ENCODE measurements at places on chromosomes 2 and 18.

- H3K4me1 ChIP-seq, result no peaks in the 10 kb centered on the region
- DNase-seq, result no peak
- no peak overlapping the region for H3K4me3 ChIP-seq
- peaks cover 8% of the 10 kb centered on the region for H3K27me3 ChIP-seq
- H3K36me3 ChIP-seq, result peaks cover 1% of the 10 kb centered on the region
These were observed 105.6 kb upstream of the FHL2 start for GRCh38 chr2:105504459-105504858.

DNA sequence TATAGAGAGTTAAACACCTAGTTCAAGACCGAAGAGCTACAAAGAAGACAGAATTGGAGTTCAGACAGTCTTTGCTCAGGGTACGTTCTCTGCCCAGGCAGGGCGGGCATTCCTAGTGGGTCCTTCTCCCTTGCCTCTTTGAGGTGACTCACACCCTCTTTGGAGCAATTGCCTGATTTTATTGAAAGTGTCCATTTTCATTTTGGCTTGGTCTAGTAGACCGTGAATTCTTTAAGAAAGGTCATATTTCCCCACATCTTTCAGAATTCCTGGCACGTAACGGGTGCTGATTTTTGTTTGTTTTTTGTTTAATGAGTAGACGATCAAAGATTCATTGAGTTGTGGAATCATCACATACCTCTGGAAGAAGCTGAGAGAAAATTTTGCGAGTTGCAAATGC, 871.5 kb downstream of the RNF144A start:
- H3K27ac ChIP-seq, result no peak overlapping the region
- H3K4me1 ChIP-seq, result no peaks in the 10 kb centered on the region
- H3K4me3 ChIP-seq, result no peak overlapping the region
- DNase-seq, result no peak
- H3K36me3 ChIP-seq, result peaks cover 4% of the 10 kb centered on the region
- H3K27me3 ChIP-seq, result peaks cover 2% of the 10 kb centered on the region

GRCh38 chr2:220175967-220176366, 548.5 kb downstream of the SLC4A3 start:
- H3K36me3 ChIP-seq, result no peaks in the 10 kb centered on the region
- H3K27ac ChIP-seq, result no peak overlapping the region
- H3K27me3 ChIP-seq, result no peaks in the 10 kb centered on the region
- no peak for DNase-seq
- no peaks in the 10 kb centered on the region for H3K4me1 ChIP-seq
- H3K4me3 ChIP-seq, result no peak overlapping the region

DNA sequence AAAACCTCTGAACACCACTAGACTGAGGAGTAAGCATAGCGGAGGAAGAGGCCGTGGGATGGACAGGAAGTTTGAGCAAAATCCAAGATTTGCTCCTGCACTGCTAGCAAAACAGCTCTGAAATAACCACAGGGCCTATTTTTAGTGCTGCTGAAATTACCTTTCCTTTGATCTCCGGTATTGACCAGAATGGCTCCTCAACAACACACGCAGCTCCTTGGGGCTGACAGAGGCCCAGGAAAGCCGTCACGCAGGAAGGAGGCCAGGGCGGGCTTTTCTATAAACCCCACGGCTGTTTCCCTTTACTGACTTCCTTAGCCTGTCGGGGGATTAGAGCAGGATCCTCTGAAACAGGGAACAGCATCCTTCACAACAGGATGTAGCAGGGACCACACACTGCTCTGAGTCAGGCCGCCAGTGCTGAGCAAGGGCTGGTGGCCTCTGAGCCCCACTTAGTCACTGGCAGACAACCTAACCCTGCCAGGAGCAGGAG, 80.8 kb upstream of the LCLAT1 start:
- DNase-seq, result peak; percentile 4
- H3K36me3 ChIP-seq, result no peaks in the 10 kb centered on the region
- no peaks in the 10 kb centered on the region for H3K27me3 ChIP-seq

DNA sequence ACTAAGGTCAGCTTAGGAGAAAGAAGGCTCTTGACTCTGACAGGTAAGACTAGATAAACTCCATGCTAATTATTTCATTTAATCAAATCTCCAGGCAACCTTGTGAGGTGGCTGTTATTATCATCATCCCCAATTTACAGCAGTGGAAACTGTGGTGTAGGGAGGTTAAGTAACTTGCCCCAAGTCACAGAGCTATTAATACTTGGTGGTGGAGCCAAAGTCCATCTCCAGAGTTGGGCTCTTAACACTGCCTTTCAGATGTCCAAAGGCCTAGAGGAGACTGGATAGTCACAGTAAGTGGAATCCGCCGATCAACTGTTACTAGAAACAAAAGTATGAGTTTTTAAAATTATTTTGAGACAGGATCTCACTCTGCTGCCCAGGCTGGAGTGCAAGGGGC, 46.6 kb upstream of the SP3 start:
- no peak for DNase-seq
- H3K4me3 ChIP-seq, result no peak overlapping the region
- peaks cover 7% of the 10 kb centered on the region for H3K4me1 ChIP-seq
- H3K27me3 ChIP-seq, result peaks cover 13% of the 10 kb centered on the region
- H3K36me3 ChIP-seq, result no peaks in the 10 kb centered on the region

DNA sequence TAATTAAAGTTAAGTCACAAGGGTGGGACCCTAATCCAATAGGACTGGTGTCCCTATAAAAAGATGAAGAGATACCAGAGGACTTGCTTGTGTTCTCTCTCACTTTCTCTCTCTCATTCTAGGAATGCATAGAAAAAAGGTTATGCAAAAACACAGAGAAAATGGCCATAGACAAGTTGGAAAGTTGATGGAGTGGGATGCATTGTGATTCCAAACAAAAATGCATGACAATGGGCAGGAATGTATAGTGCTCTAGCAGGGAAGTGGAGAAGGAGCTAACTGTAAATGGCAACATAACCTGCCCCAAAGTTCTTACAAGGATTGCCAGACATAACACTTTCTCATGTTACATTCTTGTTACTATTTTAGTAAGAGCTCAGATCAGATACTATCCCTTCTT, 301.6 kb upstream of the LRATD1 start:
- no peaks in the 10 kb centered on the region for H3K36me3 ChIP-seq
- H3K4me1 ChIP-seq, result no peaks in the 10 kb centered on the region
- H3K27me3 ChIP-seq, result no peaks in the 10 kb centered on the region
- DNase-seq, result no peak

DNA sequence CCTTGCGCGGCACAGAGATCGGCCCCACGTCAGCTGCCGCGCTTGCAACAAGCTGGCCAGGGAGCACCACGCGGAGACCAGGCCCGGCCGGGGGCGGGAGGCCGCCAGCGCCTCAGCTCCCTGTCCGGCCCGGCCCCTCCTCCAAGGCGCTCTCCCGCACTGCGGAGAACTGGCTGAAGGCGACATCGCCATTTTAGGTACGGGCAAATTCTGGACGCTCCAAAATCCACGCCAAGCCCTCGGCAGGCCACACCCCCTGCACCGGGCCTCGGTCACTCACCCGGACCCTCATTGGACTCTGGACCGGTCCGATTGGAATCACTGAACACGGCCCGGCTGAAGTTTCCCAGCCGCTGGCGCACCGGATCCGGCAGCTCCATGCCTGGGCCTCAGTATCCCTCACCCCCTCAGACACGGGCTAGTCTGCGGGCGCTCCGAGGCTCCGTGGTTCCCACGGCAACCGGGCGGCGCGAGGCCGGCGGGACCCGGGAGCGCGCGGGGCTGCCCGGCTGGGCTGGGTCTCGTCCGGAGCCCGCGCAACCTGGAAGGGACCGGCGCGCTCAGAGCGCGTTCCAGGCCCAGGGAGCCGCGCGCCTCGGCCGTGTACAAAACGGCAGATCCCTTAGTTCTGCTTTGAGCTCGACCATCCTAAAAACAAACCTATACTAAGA, at the start of gene TMEM17:
Gene TMEM17, minus strand, starts transcription at position 446 of the 671 bp plus-strand sequence. Its CDS starts 66 bp downstream, at position 380.
- peaks cover 18% of the 10 kb centered on the region for H3K27me3 ChIP-seq
- H3K4me1 ChIP-seq, result peaks cover 11% of the 10 kb centered on the region
- peaks cover 2% of the 10 kb centered on the region for H3K36me3 ChIP-seq
- peak; percentile 4 for DNase-seq

- DNase-seq, result no peak
- peaks cover 37% of the 10 kb centered on the region for H3K4me1 ChIP-seq
- no peak overlapping the region for H3K4me3 ChIP-seq
- no peak overlapping the region for H3K27ac ChIP-seq
- H3K36me3 ChIP-seq, result peaks cover 20% of the 10 kb centered on the region
These were observed 199.1 kb downstream of the PRKCE start for GRCh38 chr2:45850558-45850957.

DNA sequence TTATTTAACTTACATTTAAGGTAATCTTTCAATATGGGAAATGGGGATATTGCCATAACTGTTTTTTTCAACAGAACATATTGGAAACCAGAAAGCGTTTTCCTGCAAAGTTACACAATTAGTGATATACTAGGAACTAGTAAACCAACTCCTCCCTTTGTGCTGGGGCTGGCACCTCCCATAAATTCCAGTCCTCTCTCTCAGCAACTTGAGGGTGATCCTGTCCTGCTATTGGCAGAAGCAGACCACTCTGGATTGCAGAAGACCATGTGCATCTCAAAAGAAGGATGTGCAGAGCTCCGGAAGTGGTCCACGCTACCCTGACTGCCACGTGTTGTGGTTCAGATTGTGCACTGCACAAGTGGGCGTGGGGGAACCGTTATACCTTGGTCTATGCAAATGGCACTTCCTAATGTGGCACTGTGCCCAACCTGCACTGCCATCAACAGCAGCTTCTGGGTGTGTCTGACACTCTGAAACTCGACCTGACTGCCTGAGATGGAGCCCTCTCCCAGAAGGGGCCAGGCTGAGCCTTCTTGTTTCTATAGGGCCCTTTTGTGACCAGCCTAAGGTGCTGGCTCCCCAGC, 219.2 kb downstream of the ZNF516 start:
- H3K4me1 ChIP-seq, result no peaks in the 10 kb centered on the region
- no peak for DNase-seq
- H3K4me3 ChIP-seq, result no peak overlapping the region
- no peak overlapping the region for H3K27ac ChIP-seq

DNA sequence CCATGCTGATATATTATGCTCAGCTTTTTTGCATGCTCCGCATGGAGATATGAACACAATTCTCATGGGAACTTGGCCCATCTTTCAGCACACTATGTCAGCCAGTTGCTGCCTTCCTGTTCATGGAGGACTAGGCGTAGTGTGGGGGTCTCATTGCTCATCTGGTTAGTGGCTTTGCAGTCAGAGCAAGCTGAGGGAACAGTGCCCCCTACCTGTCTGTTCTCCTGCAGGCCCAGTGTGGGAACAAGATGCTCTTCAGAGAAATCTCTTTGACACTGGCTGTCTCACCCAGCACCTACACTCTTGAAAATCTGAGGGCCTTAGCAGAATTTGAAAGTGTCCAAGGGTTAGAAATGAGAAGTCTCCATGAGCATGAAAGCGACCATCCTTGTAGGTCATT, 47.1 kb downstream of the SPTBN1 start:
- H3K27me3 ChIP-seq, result peaks cover 6% of the 10 kb centered on the region
- no peak overlapping the region for H3K27ac ChIP-seq
- H3K36me3 ChIP-seq, result no peaks in the 10 kb centered on the region
- no peak for DNase-seq
- H3K4me1 ChIP-seq, result no peaks in the 10 kb centered on the region
- H3K4me3 ChIP-seq, result no peak overlapping the region

- H3K27ac ChIP-seq, result no peak overlapping the region
- no peaks in the 10 kb centered on the region for H3K4me1 ChIP-seq
- no peak overlapping the region for H3K4me3 ChIP-seq
- no peaks in the 10 kb centered on the region for H3K27me3 ChIP-seq
- H3K36me3 ChIP-seq, result no peaks in the 10 kb centered on the region
- DNase-seq, result no peak
These were observed 535.5 kb upstream of the ID2 start for GRCh38 chr2:8146132-8147005.

GRCh38 chr2:177640423-177640822, 247.8 kb downstream of the AGPS start:
- no peaks in the 10 kb centered on the region for H3K4me1 ChIP-seq
- H3K27me3 ChIP-seq, result peaks cover 11% of the 10 kb centered on the region
- no peak overlapping the region for H3K27ac ChIP-seq

- DNase-seq, result no peak
- no peaks in the 10 kb centered on the region for H3K36me3 ChIP-seq
- H3K27ac ChIP-seq, result no peak overlapping the region
- peaks cover 13% of the 10 kb centered on the region for H3K27me3 ChIP-seq
These were observed 179.4 kb downstream of the INHBB start for GRCh38 chr2:120525056-120526046.

- no peak overlapping the region for H3K27ac ChIP-seq
- peaks cover 2% of the 10 kb centered on the region for H3K27me3 ChIP-seq
- H3K4me3 ChIP-seq, result no peak overlapping the region
- DNase-seq, result no peak
- no peaks in the 10 kb centered on the region for H3K4me1 ChIP-seq
- H3K36me3 ChIP-seq, result no peaks in the 10 kb centered on the region
These were observed 12.9 kb downstream of the FHL2 start for GRCh38 chr2:105385731-105386540.

- no peaks in the 10 kb centered on the region for H3K36me3 ChIP-seq
- DNase-seq, result no peak
- no peak overlapping the region for H3K4me3 ChIP-seq
- peaks cover 17% of the 10 kb centered on the region for H3K4me1 ChIP-seq
These were observed 777.5 kb upstream of the ID2 start for GRCh38 chr2:7904319-7904718.

GRCh38 chr18:79756826-79757225, 40.9 kb upstream of the KCNG2 start:
- peaks cover 5% of the 10 kb centered on the region for H3K4me1 ChIP-seq
- H3K27me3 ChIP-seq, result no peaks in the 10 kb centered on the region
- DNase-seq, result no peak
- peaks cover 30% of the 10 kb centered on the region for H3K36me3 ChIP-seq
- H3K27ac ChIP-seq, result no peak overlapping the region

GRCh38 chr2:238942726-238943300, 94.9 kb downstream of the TWIST2 start:
- H3K4me1 ChIP-seq, result peaks cover 3% of the 10 kb centered on the region
- peaks cover 2% of the 10 kb centered on the region for H3K27me3 ChIP-seq
- H3K27ac ChIP-seq, result no peak overlapping the region
- no peak for DNase-seq
- no peak overlapping the region for H3K4me3 ChIP-seq

- H3K27me3 ChIP-seq, result no peaks in the 10 kb centered on the region
- H3K4me3 ChIP-seq, result no peak overlapping the region
- no peaks in the 10 kb centered on the region for H3K4me1 ChIP-seq
- no peak overlapping the region for H3K27ac ChIP-seq
These were observed 394.4 kb downstream of the FIGN start for GRCh38 chr2:163341426-163341825.

GRCh38 chr2:181462033-181462432, 4.8 kb downstream of the ITGA4 start:
- peak overlapping the region; percentile 9 for H3K27ac ChIP-seq
- no peak for DNase-seq
- H3K36me3 ChIP-seq, result peaks cover 37% of the 10 kb centered on the region

DNA sequence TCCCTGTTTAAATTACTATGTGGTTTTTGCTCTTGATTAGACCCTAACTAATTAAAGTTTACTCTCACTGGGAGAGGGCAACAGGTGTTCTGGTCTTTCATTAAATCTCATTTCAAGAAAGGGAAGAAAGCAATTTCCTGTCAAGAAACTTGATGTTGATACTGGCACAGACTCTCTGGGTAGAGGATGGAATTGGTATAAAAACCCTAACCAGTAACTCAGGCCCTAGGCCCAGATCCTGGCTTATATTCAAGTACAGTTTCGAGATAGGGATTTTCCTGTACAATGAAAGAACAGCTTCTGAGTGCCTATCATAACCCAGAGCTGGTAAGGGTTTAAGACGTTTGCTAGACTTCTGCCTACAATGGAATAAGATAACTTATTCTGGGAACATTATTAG, 61.6 kb upstream of the ACYP2 start:
- no peak for DNase-seq
- H3K27me3 ChIP-seq, result no peaks in the 10 kb centered on the region
- H3K36me3 ChIP-seq, result peaks cover 4% of the 10 kb centered on the region
- H3K4me1 ChIP-seq, result peaks cover 18% of the 10 kb centered on the region

- H3K4me1 ChIP-seq, result peaks cover 4% of the 10 kb centered on the region
- no peak for DNase-seq
- H3K36me3 ChIP-seq, result no peaks in the 10 kb centered on the region
- peaks cover 37% of the 10 kb centered on the region for H3K27me3 ChIP-seq
- H3K4me3 ChIP-seq, result no peak overlapping the region
- H3K27ac ChIP-seq, result no peak overlapping the region
These were observed 3.5 kb downstream of the GDF7 start for GRCh38 chr2:20670315-20671035.
